ENCODE measurements at places on chromosomes 6 and 20.
A peak's percentile ranks its signal among the peaks of the same experiment; 100 is the strongest.

DNA sequence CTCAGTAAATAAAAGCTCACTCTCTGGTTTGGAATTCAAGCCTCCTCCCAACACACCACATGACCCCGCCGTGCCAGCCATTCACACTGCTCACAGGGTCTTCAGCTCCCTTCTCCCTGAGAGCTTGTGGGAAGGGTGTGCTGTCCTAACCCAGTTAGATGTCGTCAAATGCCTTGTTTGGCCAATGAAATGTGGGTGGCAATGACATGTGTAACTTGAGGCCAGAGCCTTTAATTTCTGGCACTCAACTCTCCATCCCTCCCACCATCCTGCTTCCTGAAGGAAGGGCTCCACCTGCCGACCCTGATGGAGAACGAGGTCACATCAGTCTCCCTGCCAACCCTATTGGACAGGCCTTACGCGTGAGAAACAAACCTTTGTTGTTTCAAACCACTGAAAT is 224.5 kb upstream of the AGPAT4 start:
- DNase-seq, result peak; percentile 72

DNA sequence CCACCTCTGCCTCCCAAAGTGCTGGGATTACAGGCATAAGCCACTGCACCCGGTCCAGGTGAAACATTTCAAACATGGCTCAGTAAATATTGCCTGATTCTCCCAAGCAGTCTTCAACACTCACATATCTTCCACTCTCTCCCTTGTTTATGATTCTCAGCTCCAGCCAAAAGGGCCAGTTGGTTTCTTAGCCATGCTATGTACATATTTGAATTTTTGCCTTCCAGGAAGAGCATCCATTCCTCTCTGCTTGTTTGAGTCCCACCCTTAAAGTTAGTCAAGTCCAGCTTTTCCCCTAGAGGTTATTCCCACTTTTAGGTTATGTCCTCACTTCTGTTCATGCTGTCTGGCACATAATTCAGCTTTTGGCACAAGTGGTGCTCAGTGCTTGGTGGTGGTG is 5.9 kb downstream of the KIFC1 start:
- no peak for DNase-seq

- no peak for DNase-seq
These were observed 56.0 kb downstream of the TENT5A start for GRCh38 chr6:81696524-81696923.

- DNase-seq, result no peak
These were observed 51.9 kb upstream of the MRPS10 start for GRCh38 chr6:42269553-42269952.

DNA sequence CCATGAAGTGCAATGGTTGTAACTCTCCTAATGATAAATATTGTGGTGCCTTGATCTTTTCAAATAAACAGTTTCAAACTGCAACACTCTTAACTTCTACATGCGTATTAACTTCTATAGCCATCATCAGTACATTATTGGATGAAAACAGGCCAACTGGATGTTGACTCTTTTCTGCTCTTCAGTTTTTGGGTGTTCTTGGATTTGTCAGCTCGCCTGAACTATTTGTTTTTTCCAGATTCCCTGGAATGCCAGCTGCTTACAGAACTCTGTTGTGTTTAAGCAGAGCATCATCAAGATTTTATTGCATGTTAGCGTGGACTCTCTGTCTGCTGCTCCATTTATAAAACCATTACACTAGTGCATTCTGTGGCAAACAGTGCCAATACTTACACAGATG is 626.1 kb downstream of the HDGFL1 start:
- no peak for DNase-seq
